Neuronal stem cell (in vitro differentiated cells): ENCODE measurements at places on chromosomes 7 and 10.

GRCh38 chr7:148146346-148146745, 444.2 kb upstream of the C7orf33 start:
- no peak for DNase-seq
- no peaks in the 10 kb centered on the region for H3K4me1 ChIP-seq
- no peaks in the 10 kb centered on the region for H3K27me3 ChIP-seq
- no peak overlapping the region for H3K4me3 ChIP-seq

DNA sequence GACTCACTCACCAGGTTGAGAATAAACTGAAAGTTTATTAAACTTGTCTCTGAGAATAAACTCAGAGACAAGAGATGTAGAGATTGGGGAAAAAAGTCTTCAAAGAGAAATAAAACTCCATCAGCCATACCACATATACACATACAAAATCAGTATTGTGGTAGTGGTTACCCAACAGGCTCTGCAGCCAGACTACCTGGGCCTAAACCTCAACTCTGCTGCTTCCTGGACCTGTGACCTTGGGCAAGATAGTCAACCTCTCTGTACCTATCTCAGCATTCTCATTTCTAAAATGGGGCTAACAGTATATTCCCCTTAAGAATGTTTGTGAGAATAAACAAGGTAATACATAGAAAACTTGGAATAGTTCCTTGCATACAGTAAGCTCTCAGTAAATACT, 15.3 kb downstream of the TPK1 start:
- no peak overlapping the region for H3K4me3 ChIP-seq
- no peaks in the 10 kb centered on the region for H3K27me3 ChIP-seq
- H3K4me1 ChIP-seq: no peaks in the 10 kb centered on the region
- DNase-seq: no peak
- H3K27ac ChIP-seq: no peak overlapping the region

GRCh38 chr10:128390596-128390995, 264.4 kb upstream of the MKI67 start:
- no peak for DNase-seq
- H3K27ac ChIP-seq: no peak overlapping the region
- H3K4me1 ChIP-seq: no peaks in the 10 kb centered on the region
- no peaks in the 10 kb centered on the region for H3K27me3 ChIP-seq

DNA sequence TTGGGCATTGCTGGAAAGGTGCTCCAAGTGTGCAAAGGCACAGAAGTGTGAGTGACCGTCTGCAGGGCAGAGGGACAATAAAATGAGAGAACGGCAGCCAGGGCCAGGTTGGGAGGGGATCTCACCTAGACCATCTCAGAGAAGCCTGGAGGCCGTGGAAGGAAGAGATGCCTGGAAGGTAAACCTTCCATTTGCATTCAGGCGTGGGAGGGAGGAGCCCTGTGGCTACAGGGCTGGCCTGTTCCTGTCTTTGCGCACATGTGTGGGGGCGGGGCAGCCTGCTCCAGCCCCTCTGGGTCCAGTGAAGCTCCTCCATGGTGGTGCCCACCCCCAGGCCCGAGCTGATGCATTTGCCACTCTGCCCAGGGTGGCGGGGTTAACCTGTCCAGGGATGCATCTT, 473.6 kb upstream of the MGMT start:
- H3K4me3 ChIP-seq: no peak overlapping the region
- H3K36me3 ChIP-seq: no peaks in the 10 kb centered on the region
- no peaks in the 10 kb centered on the region for H3K27me3 ChIP-seq
- DNase-seq: no peak

- H3K4me1 ChIP-seq: no peaks in the 10 kb centered on the region
- H3K4me3 ChIP-seq: no peak overlapping the region
- no peak for DNase-seq
- H3K36me3 ChIP-seq: no peaks in the 10 kb centered on the region
- no peaks in the 10 kb centered on the region for H3K27me3 ChIP-seq
- no peak overlapping the region for H3K27ac ChIP-seq
Observed at GRCh38 chr10:52609071-52609470, 163.5 kb downstream of the MBL2 start.

GRCh38 chr7:2197436-2198155, 35.1 kb downstream of the MAD1L1 start:
- no peaks in the 10 kb centered on the region for H3K4me1 ChIP-seq
- no peaks in the 10 kb centered on the region for H3K27me3 ChIP-seq
- peaks cover 14% of the 10 kb centered on the region for H3K36me3 ChIP-seq
- no peak overlapping the region for H3K27ac ChIP-seq
- no peak for DNase-seq
- H3K4me3 ChIP-seq: no peak overlapping the region

GRCh38 chr10:6558759-6559461, 21.2 kb downstream of the PRKCQ start:
- no peak overlapping the region for H3K27ac ChIP-seq
- no peaks in the 10 kb centered on the region for H3K36me3 ChIP-seq
- H3K4me3 ChIP-seq: no peak overlapping the region
- no peaks in the 10 kb centered on the region for H3K27me3 ChIP-seq
- H3K4me1 ChIP-seq: peaks cover 7% of the 10 kb centered on the region

- no peaks in the 10 kb centered on the region for H3K27me3 ChIP-seq
- H3K36me3 ChIP-seq: peaks cover 14% of the 10 kb centered on the region
- no peak within 1 kb of the TSS for H3K27ac ChIP-seq
- H3K4me1 ChIP-seq: peaks cover 13% of the 10 kb centered on the region
- peak within 1 kb of the TSS; percentile 85 for H3K4me3 ChIP-seq
- no peak for DNase-seq
Observed at GRCh38 chr7:6636741-6637543, at the start of gene ZNF316. Gene ZNF316 (plus strand): TSS chr7:6637318. CDS start chr7:6642410, 5,092 bp downstream.

- no peaks in the 10 kb centered on the region for H3K27me3 ChIP-seq
- DNase-seq: no peak
- no peak overlapping the region for H3K27ac ChIP-seq
- H3K36me3 ChIP-seq: peaks cover 9% of the 10 kb centered on the region
- H3K4me1 ChIP-seq: peaks cover 9% of the 10 kb centered on the region
- no peak overlapping the region for H3K4me3 ChIP-seq
Observed at GRCh38 chr10:493391-494148, 195.9 kb downstream of the DIP2C start.

DNA sequence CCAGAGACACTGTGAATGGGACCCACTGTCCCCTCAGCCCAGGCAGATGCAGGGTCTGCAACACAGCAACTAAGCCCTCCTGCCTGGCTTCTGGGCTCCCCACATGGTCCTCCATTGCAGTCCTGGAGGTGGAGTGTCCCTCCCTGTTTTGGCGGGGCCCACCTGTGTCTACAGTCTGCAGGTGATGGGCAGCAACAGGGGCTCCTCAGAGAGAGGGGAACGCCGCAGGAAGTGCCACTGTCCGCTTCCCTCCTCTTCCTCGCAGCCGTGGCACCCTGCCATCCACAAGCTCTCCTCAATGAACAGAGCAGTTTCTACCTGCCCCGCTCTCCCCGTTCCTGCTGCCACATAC, 9.3 kb downstream of the CAMK2G start:
- no peaks in the 10 kb centered on the region for H3K4me1 ChIP-seq
- peaks cover 21% of the 10 kb centered on the region for H3K36me3 ChIP-seq
- peak overlapping the region; percentile 41 for H3K4me3 ChIP-seq
- H3K27ac ChIP-seq: no peak overlapping the region
- no peak for DNase-seq

GRCh38 chr10:113385021-113385999, 167.5 kb upstream of the HABP2 start:
- no peaks in the 10 kb centered on the region for H3K27me3 ChIP-seq
- H3K4me3 ChIP-seq: no peak overlapping the region
- DNase-seq: peak; percentile 82
- H3K36me3 ChIP-seq: no peaks in the 10 kb centered on the region

GRCh38 chr10:90276894-90277475, 575.6 kb downstream of the KIF20B start:
- no peak for DNase-seq
- H3K36me3 ChIP-seq: no peaks in the 10 kb centered on the region
- H3K27ac ChIP-seq: no peak overlapping the region
- no peak overlapping the region for H3K4me3 ChIP-seq

- peaks cover 31% of the 10 kb centered on the region for H3K27me3 ChIP-seq
- DNase-seq: no peak
- no peak overlapping the region for H3K27ac ChIP-seq
- H3K4me1 ChIP-seq: peaks cover 27% of the 10 kb centered on the region
- no peaks in the 10 kb centered on the region for H3K36me3 ChIP-seq
Observed at GRCh38 chr7:30684351-30684750, 2.1 kb upstream of the CRHR2 start.

DNA sequence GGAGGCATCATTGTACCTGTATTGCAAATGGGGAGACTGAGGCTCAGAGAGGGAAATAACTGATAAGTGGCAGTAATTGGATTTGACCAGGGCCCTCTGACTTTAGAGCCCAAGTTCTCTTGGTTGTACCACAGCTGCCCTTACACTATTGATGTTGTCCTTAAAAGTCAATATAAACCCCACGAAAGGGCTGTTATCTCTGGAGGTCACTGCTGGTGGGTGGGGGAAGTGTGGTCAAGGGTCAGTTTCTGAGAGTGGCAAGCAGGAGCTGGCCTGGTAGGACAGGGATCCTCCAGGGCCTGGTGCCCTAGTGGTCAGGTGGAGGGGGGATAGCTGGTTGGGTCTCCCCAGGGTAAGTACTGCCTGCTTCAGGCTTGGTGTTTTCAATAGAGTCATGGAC, 44.2 kb upstream of the AQP1 start:
- H3K27ac ChIP-seq: no peak overlapping the region
- peaks cover 6% of the 10 kb centered on the region for H3K4me1 ChIP-seq
- no peaks in the 10 kb centered on the region for H3K27me3 ChIP-seq

- no peaks in the 10 kb centered on the region for H3K36me3 ChIP-seq
- no peak overlapping the region for H3K27ac ChIP-seq
- H3K4me1 ChIP-seq: no peaks in the 10 kb centered on the region
- H3K4me3 ChIP-seq: no peak overlapping the region
- no peaks in the 10 kb centered on the region for H3K27me3 ChIP-seq
- DNase-seq: no peak
Observed at GRCh38 chr7:68148440-68148839, 1151.8 kb downstream of the TYW1 start.

DNA sequence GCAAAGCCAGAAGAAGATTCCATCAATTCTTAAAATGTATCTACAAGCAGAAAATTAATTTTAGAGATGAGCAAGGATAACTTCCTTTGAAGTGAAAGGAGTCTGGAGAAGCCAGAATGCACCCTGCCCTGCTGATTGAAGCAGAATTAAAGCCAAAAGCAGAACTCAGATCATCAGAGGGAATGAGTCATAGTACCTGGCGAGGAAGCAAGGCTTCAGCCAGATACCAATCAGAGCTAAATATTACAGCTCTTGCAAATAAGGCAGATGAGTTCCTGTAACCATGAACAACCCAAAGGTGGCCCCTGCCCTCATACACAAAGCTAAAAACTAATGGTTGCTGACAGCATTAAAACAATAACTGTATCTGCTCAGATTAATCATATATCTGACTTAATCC, 10.4 kb downstream of the HTR7 start:
- H3K4me3 ChIP-seq: no peak overlapping the region
- H3K27me3 ChIP-seq: no peaks in the 10 kb centered on the region
- H3K36me3 ChIP-seq: no peaks in the 10 kb centered on the region
- H3K4me1 ChIP-seq: no peaks in the 10 kb centered on the region
- no peak for DNase-seq

DNA sequence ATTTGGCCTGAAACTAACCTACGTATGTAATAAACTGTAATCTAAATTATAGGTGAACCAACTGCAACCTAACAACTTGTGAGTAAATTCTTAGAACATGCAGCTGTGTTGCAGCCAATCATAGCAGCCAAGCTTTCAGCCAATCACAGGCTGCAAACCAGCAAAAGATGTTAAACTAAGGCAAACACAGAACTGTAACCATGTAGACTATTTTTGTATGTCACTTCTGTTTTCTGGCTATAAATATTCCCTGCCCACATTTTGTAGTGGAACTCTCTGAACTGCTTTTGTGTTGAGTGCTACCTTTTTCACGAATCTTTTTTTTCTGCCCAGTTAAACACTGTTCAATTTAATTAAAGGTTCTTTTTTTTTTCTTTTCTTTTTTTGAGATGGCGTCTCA, 28.2 kb upstream of the ZPBP start:
- no peak overlapping the region for H3K4me3 ChIP-seq
- H3K27me3 ChIP-seq: no peaks in the 10 kb centered on the region
- no peaks in the 10 kb centered on the region for H3K4me1 ChIP-seq
- no peaks in the 10 kb centered on the region for H3K36me3 ChIP-seq
- DNase-seq: no peak
- H3K27ac ChIP-seq: no peak overlapping the region

DNA sequence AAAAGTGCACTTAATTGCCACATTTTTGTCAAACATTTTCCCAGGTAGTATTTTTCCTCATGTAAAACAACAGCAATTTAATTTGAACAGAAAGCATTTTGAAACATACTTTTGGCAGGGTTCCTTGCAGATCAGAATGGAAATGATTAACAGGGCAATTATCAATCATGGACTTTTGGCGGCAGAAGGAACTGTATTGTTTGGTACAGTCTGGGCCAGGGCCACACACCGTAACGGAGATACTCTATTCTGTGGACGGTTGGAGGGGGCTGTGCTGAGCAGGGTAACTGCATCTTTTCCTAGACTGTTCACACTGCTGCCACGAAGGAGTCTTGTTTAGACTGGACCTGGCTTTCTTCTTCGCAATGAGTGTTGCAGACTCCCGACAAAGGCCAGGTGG, 62.3 kb downstream of the EGFR start:
- no peaks in the 10 kb centered on the region for H3K36me3 ChIP-seq
- DNase-seq: no peak
- H3K27me3 ChIP-seq: no peaks in the 10 kb centered on the region
- H3K4me1 ChIP-seq: peaks cover 5% of the 10 kb centered on the region
- H3K27ac ChIP-seq: no peak overlapping the region
- no peak overlapping the region for H3K4me3 ChIP-seq

DNA sequence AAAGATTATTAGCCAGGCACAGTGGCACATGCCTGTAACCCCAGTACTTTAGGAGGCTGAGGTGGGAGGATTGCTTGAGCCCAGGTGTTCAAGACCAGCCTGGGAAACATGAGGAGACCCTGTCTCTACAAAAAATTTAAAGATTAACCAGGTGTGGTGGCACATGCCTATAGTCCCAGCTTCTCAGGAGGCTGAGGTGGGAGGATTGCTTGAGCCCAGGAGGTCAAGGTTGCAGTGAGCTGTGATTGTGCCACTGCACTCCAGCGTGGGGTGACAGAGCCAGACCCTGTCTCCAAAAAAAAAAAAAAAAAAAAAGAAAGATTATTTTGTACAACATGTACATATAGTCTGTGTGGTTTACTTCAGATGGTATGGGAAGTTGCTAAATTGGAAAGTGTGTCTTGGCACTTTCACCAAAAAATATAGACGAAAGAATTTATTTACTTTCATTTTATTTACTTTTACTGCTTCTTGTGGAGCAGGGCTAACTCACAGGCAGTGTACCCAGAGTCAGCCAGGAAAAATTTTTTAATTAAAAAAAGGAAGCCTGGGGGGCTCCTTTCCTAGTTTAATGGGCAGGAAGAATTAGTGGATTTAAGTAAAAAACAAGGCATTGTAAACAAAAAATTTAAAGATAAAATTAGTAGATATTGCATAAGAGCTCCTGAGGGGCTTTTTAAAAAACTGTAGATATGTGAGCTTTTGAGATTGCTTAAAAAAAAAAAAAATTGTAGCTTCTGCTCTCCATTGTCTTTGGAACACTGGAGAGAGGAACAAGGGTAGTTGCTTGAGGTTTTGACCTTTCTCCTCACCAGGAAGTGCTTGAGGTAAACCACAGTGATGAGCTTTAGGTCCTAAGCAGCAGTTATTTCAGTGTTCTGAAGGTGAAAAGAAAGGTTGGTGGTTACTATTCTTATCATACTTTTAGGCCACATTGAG, 44.6 kb upstream of the VDAC2 start:
- H3K27me3 ChIP-seq: no peaks in the 10 kb centered on the region
- no peak overlapping the region for H3K27ac ChIP-seq
- H3K4me3 ChIP-seq: no peak overlapping the region
- peaks cover 4% of the 10 kb centered on the region for H3K36me3 ChIP-seq
- no peak for DNase-seq
